Fibroblast of skin of right biceps (primary cell): ENCODE measurements at places on chromosomes 16 and 17.
A peak's percentile ranks its signal among the peaks of the same experiment; 100 is the strongest.

DNA sequence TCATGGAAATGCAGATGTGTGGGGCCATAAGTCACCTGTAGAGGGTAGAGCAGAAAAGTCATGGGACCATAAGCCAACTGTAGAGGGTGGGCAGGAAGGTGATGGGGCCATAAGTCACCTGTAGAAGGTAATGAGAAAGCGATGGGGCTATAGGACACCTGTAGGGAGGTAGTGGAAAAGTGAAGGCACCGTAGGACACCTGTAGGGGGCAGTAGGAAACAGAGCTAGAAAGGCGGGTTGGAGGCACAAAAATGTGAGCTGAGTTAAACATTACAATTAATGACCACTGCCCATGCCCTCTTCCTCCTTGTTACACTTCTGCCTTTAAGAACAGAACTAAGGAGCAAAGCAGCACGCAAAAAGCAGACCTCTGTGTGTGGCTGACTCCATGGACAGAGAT lies 150.1 kb downstream of the SHISA6 start:
- no peak for DNase-seq

DNA sequence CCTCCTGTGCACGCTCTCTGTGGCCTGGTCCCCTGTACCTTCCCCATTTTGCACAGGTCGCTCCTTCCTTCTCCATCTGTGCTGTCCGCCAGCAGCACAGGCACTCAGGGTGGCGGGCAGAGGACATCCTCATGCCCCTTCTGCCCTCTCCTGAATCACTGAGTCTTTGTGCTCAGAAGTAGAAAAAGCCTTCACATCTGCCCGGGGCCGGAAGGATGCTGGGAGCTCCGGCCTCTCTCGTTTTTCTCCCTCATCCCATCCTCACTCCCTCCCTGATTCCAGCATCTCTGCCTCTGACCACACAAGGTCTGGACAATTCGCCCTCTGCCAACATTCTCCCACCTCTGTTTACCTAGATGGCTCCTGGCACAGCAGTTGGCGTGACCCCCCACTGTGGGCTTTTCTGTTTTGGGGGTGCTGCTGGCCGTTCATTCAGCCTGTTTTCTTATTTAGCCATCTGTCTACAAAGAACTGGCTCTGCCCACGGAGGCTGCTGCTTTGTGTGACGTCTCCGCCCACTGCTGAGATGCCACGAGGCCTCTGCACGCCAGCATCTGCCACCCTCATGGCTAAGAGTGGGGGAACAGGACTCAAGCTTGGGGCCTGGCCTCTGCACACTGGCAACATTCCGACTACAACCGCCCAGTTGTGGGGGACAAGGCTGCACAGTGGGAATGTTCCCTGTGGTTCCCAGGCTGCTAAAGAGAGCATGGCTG lies 36.7 kb downstream of the SEC14L5 start:
- DNase-seq: no peak

DNA sequence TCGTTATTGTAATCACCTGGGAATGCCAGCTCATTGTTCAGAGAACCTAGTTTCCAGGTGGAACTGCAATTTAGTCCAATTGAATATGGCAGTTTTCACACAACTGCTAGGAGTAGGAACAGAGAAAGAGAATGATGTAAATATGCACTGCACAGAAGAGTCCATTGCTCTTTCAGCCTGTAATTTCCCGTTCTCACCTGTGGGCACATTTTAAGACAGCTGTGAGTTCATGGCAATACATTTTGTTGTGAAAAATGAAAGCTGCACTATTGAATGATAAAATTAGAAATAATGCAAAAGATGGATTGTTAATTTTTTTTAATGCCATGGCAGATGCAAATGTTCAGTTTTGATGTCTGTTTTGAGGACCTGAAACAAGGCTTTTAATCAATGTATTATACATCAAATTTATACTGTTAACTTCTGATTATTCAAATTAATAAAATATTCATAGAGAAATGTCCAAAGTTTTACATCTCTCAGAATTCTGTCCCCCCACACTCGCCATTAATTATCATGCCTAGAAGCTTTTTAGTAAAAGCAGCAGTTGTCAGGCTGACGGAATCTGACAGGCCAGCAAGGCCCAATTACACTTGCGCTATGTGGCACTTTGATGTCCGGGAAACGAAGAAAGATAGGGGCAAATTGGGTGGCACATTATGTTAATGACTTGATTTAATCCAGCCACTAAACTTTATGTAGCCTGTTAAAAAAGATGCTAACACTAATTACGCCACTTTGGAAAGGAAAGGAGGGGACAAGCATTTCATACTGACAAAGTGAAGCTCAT lies 72.2 kb downstream of the RPGRIP1L start:
- no peak for DNase-seq

GRCh38 chr17:53273126-53273525 lies 549.6 kb upstream of the KIF2B start:
- DNase-seq: no peak

- no peak for DNase-seq
These were observed 69.1 kb downstream of the METRNL start for GRCh38 chr17:83148317-83149028.

DNA sequence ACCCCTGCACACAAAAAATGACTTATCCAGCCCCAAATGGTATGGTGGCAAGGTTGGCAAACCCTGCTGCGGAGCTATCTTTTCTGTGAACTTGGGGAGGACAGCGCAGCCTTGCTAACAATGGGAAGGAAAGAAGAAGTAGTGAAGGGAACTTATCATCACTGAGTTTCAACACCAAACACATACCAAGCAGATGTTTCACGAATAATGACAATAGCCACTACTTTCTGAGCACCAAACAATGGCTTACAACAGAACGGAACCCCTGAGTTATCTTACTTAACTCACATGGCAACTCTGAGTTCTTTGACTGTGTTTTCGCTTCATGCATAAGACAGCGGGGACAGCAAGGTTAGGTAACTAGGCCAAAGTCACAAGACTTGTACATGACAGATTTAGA lies 148.9 kb downstream of the XYLT1 start:
- DNase-seq: no peak

GRCh38 chr16:27110524-27110896 lies 43.8 kb downstream of the C16orf82 start:
- no peak for DNase-seq

DNA sequence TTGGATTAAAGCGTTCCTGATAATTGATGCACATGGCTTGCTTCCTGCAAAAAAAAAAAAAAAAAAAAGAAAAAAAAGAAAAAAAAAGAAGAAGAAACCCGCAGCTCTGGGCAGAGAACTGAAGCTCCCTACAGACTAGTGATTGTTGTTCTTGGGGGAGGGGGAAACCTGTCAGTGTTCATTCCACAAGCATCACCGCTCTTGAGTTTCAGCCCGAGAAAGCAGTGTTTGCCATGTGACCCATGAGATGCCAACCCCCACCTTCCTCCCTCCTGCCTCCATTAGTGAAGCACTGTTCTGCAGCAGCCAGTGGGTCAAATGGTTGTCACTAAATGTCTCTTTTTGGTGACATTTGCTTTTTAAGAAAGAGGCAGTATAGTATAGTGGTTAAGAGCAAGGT lies 1.7 kb downstream of the USP43 start:
- DNase-seq: no peak

DNA sequence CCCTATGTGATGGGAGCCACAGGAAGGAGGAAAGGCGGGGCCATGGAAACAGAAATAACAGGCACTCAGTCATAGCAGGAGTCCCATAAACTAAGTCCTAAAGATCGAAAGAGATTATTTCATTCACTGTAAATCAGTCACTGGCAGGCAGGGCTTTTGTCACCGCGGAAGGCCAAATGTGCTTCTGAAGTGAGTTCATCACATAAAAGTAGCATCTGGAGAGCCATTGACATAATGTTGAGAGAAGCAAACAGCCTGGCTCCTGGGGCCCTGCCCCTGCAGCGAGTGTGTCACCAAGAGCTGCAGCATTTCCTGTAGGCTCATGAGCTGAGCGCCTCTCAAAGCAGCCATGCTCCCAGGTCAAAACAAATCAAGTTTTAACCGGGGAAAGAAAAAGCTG lies 476.2 kb downstream of the HAPSTR1 start:
- DNase-seq: peak; percentile 1

GRCh38 chr16:8376858-8377257 lies 213.5 kb downstream of the TMEM114 start:
- DNase-seq: no peak

DNA sequence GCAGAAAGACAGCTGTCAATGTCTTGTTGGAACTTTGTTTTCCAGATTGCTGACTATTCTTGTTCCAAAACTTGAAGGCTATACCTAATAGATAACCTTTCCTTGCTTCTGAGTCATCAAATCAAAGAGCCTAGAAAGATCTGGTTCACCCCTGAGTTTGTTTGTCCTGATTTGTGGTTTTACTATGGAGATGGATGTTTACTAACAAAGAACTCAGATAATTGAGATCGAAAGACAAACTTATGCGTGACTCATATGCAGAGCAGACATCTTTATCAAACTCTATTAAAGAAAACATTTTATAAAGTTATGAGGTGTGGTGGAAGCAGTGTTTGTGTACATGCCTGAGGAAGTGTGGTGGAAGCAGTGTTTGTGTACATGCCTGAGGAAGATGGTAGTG lies 311.1 kb upstream of the TBX2 start:
- no peak for DNase-seq

- peak; percentile 77 for DNase-seq
These were observed 52.9 kb upstream of the LGALS9 start for GRCh38 chr17:27577884-27578717.

- peak; percentile 31 for DNase-seq
These were observed 3.6 kb downstream of the PNMT start for GRCh38 chr17:39671651-39672521.

- DNase-seq: no peak
These were observed 221.7 kb upstream of the HSBP1 start for GRCh38 chr16:83586036-83586435.

- peak; percentile 98 for DNase-seq
These were observed 5.1 kb downstream of the DLG4 start for GRCh38 chr17:7214300-7215135.

DNA sequence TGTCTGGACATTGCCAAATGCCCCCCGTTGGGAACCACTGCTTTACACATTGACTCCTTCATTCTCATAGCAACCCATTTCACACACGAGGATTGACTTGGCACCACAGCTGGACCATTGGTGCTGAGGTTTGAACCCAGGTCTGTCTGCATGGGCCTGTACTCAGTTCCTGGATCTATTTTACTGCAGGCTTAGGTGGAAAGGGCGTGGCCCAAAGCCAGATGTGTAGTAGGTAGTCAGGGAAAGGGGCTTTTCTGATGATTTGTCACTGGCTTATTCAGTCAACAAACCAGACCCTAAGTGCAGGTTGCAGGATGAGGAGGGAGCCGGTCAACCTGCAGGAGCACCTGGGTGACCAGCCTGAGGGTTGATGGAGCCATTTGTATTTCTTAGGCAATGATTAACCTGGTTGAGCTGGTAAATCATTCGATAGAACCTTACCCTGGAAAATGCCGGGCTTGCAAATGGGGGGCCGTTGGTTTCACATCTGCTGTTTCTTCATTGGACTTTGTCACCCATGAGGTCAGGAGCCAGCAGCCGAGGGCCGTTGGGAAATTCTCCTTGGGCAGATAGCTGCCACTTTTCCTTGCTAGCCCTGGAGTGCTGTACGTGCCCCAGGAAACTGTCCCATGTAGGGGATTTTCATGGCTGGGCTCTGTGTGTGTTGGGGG lies 104.4 kb downstream of the CMIP start:
- DNase-seq: no peak

- DNase-seq: peak; percentile 72
These were observed 646 bp downstream of the HIC1 start for GRCh38 chr17:2055292-2056205.

DNA sequence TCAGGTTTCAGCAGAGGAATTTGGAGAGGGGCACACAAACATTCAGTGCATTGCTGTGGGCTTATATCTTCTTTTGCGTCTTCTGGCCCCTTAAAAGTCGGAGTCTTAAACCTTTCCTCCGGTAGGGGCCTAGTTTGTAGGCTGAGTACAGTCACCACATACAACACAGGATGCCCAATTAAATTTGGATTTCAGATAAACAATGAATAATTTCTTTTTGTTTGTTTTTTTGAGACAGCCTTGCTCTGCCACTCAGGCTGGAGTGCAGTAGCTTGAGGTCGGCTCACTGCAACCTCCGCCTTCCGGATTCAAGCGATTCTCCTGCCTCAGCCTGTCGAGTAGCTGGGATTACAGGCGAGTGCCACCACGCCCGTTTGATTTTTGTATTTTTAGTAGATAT lies 26.7 kb upstream of the ADORA2B start:
- no peak for DNase-seq

DNA sequence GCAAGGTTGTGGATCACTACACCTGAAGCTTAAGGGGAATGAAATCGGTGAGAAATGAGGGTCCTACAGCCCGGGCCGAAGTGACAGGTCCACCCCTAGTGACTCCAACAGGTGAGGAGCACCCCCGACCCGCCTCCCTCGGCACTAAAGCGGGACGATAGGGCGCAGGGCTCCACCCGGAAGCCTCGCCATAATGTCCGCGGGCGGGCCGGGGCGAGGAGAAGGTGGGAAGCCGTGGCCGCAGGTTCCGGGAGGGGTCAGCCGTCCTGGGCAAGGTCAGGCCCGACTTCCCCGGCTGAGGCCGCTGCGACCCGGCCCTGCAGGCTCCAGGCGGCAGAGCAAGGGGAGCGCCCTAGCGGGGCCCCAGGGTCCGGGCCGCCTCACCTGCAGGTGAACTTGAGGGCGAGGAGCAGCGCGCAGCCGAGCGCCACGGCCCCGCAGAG lies 543 bp downstream of the TXNDC11 start:
- no peak for DNase-seq

- DNase-seq: no peak
These were observed 74.6 kb downstream of the SPAG9 start for GRCh38 chr17:51046046-51046445.

DNA sequence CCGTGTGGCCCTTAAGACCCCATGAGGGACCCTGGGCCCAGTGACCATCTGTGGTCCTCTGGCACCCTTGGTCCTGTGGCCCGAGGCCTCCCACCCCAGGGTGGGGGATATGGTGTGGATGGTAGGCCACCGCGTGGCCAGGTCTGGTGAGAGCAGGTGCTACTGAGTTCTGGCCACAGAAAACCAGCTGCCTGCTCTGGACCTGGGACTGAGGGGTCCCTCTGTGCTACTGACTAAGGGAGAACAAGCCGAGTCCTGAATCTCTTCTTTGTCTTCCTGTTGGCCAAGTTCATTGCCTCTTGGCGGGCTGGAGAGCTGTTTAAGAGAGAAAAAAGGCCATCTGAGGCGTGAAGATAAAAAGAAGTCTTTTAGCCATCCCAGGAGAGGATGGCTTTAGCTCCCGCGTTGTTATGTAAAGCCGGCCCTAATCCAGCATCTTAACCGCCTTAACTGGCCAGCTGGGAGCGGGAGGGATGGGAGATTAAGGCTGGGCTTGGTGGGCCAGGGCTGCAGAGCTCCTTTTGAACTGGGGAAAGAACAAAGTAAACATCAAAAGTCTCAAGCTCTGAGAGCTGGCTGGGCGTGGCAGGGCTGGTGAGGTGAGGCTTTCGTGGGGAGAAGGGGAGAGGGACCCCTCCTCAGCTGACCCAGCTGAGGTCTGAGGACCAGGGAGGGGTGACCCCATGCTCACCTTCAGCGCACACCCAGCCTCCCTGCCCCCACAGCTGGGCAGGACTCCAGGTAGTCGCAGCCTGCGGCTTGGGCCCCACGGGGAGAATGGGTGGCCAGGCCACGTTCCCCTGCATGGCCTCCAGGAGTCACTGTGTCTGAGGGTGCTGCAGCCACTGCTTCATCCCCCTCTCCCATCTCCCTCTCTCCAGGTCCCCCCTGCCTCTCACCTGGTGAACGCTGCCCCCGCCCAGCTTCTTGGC lies 62.4 kb downstream of the NKD1 start:
- DNase-seq: no peak
